ENCODE measurements at places on chromosomes 1 and 21.
A peak's percentile ranks its signal among the peaks of the same experiment; 100 is the strongest.

- DNase-seq, result no peak
These were observed 362.7 kb downstream of the PTPRU start for GRCh38 chr1:29599071-29599470.

- no peak for DNase-seq
These were observed 7.1 kb upstream of the CLDN19 start for GRCh38 chr1:42747125-42747524.

DNA sequence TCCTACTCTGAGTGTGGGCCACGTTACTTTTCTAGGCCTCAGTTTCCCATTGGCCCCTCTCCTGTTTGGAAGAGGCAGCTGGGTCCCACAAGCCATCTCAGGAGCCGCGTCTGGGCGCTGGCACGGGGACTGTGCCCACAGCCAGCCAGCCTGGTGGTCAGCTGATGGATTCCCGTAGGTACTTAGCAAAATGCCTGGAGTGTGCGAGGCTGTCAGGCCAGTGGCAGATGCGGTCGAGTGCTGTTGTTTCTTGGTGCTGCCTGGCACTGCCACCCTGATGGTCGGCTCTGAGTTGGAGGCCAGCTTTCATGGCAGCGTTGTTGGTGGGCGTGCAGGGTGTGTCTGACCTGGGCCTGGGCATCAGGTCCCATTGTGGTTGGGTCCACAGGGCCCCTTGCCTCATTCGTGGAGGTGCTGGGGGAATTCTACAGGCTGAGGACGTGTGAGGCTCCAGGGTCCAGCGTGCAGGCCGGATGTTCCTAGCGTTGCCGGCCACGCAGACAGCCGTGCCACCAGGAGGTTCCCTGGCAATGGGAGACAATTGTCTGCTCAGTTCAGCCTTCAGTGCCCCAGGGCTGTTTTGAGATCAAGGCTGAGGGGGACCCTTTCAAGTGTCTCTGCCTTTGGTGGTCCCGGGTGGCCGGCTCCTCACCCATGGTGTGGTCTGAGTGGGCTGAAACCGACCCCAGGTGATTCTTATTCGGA is 20.9 kb downstream of the SKI start:
- DNase-seq, result no peak

DNA sequence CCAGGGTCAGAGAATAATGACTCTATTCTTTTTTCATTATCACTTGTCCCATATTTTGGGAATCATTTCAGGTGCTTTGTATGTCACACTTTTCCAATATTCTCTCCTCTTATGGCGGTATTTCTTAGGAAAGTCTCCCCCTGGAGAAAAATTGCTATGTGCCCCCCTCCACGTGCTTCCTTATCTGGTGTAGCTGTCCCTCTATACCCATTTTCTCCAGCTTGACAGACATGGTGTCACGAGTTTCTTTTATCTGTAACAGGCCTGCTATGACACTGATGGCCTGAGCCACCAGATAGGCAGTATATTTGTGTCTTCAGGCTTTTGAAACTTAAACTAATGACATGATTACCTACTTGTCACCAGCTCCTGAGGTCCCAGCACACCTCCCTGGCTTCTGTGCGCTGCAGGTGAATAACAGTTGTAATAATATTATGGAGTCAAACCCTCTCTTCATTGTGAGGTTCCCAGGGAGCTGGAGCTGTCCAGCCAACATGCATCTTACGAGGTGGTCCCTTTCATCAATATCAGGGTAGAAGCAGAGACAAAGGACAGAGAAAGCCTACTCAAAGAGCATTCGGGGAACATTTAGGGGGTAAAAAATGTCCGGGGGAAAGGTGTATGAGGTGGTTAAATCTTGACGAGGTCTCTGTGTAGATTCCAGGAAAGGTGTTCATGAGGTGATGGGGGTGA is 71.2 kb upstream of the DUSP10 start:
- no peak for DNase-seq

DNA sequence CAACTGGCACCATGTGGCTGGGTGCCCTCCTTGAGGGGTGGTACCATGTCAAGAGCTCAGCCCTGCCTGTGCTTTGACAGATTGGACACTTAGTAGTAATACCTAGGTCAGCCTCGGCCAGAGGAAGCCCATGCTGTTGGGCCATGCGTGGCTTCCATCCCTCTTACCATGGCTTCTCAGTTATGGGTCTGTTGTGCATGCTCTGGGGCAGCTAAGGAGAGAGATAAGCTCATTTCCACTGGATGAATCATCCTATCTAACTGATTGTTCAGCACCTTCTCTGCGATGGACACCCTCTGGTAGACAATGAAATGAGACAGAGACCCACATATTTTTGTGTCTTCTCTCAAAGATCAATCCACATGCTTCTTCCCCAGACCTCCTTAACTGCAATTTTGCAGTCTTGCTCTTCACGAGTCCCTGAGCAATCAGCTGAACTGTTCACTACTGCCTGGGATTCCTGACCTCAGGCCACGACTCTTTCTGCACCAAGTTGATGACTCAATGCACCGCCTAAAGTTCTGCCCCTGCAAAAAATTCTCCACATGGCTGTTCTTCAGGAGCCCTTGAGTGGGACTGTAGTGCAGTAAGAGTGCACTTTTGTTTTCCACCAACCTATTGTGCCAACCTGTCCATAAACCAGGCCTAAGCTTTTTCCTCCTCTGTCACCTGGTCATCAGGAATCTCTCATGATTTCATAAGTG is 6.9 kb upstream of the TRIM62 start:
- DNase-seq, result no peak

GRCh38 chr21:37688952-37689659 is 227.2 kb downstream of the KCNJ6 start:
- no peak for DNase-seq

GRCh38 chr1:113027007-113027406 is 46.0 kb upstream of the LRIG2 start:
- DNase-seq, result no peak

GRCh38 chr1:61285371-61285885 is 203.1 kb downstream of the NFIA start:
- no peak for DNase-seq

DNA sequence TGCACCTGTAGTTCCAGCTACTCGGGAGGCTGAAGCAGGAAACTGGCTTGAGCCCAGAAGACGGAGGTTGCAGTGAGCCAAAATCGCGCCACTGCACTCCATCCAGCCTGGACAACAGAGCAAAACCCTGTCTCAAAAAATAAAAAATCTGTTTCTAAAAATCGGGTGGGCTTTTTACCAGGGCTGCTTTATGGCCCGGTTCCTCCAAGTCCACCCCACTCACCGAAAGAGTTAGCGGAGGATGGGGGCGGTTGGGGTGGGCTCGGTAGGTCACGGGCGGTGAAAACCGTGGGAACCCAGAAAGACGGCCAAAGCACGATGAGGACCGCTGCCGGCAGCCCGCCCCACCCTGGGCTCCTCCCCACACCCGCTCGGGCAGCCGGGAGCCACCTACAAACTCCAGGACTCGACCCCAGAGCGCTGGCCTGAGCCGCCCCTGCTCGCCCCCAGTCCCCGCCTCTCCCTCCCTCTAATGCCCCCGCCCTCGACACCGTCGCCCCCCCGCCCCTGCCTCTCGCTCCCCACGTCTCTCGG is 846 bp upstream of the PER3 start:
- DNase-seq, result peak; percentile 62

DNA sequence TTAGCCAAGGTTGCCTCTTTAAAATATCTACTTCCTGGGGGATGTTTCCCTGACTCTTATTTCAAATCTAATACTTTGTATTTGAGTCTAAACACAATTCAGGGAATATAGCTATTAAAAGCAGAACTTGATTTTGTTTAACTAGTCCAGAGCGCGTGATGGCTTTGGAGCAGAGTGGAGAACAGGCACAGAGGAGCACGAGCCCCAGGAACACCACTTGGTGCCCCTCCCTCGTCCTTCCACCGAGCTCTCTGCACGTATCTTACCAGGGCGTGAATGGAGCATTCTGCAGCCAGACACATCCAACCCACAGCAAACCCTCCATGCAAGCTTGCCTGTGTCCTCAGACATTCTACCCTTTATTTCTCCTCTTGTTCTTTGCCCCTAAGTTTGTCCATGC is 14.1 kb downstream of the KIF26B start:
- no peak for DNase-seq

GRCh38 chr1:183870351-183871077 is 65.6 kb downstream of the RGL1 start:
- no peak for DNase-seq

DNA sequence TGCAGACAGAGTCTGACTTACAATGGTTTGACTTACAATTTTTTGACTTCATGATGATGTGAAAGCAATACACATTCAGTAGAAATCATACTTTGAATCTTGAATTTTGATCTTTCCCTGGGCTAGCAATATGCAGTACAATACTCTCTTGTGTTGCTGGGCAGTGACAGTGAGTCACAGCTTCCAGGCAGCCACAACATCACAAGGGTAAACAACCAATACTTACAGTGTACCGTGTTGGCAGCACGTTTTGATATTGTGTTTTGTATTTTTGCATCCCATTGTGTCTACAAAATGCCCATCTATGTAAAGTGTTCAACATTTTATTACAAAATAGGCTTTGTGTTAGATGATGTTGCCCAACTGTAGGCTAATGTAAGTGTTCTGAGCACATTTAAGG is 150.9 kb downstream of the NTMT2 start:
- DNase-seq, result no peak

- peak; percentile 99 for DNase-seq
These were observed 1.8 kb upstream of the CKS1B start for GRCh38 chr1:154972517-154973343.

DNA sequence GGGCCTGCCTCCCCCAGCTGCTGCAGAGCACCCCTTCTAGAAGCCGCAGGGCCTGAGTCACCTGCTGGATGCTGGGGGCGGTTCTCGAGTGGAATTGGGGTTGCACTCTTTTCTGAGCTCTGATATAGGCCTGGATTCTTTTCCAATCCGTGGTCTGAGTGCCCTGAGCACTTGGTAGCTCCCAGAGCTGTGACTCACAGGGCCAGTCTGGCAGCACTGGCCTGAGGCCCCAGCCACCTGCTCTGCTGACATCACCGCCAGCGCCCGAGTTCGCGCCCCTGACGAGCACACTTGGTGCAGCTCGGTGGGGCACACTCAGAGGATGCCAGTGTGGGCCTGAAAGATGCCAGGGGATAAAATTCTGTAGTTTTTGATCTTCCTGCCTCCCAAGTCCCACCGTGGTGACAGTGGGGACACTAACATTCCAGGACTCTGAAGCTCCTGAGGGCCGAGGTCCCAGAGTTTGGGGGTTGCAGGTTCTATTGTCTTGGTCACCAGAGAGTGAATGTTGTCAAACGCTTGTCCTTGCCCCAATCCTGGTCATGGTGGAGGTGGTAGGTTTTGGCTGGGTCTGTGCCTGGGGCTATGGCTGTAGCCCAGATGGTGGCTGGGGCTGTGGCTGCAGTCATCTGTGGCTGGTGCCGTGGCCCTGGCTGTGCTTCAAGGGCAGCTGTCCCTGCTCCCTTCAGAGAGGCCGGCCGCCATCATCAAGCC is 74.6 kb downstream of the OBSCN start:
- no peak for DNase-seq

GRCh38 chr1:112093372-112093694 is 103.9 kb upstream of the KCND3 start:
- DNase-seq, result no peak
